Muscle of arm (tissue), 14 donors: ENCODE measurements at places on chromosomes 16 and 17.

DNA sequence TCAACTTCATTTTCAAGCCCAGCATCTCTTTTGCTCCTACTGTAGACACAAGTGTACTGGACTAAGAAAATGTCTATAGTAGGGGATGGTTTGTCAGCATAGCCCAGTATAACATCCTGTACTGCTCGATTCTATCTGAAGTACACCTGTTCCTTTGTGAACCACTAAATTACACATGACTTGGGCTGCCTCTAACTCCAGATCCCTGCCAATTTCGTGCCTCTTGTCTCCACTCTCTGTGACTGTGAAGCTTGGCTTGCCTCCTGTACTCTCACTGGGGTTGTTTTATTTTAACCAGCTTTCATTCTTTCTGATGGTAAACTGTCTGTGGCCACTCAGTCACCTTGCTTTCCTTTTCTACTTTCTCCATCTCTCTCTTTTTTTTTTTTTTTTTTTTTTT lies 24.5 kb downstream of the GFOD2 start:
- no peak for DNase-seq

DNA sequence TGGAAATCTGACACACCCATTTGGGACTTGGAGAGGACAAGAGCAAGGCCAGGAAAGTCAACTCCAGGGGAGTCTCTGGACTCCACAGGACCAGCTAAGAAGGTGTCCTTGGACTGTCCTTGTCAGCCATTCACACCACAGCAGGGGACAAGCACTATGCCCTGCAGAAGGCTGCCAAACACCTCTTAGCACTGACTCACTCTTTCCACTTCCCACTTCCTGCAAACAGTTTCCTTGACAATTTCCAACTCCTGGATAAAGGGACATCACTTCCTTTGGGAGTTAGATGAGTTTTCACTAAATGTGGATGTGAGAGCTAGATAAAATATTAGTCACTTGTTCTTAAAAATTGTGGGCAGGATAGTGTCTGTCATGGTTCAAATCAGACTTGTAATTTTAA lies 37.8 kb upstream of the BCAR1 start:
- DNase-seq, result no peak

DNA sequence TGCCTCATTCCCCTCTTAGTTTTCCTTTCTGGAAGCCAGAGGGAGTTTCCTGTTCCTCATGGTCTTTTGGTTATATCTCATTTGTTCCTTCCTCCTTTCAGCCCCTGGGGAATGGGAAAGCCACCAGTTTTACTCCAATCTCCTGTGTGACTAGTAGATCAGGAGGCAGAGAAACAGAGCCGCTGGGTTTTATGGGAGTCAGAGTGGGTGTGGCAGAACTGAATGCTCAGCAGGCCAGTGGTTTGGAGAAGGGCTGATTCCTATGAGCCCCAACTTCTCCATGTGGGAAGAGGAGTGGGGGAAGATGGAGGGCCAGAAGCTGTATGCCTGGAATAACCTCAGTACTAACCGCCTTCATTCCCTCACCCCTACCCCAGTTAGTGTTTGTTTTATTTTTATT lies 4.1 kb downstream of the DNAH2 start:
- DNase-seq, result no peak

GRCh38 chr16:71412270-71413160 lies 29.3 kb downstream of the TLE7 start:
- peak; percentile 70 for DNase-seq

GRCh38 chr17:68351395-68351794 lies 60.1 kb downstream of the ARSG start:
- no peak for DNase-seq

GRCh38 chr16:90023078-90023447 lies 3.8 kb upstream of the DBNDD1 start:
- no peak for DNase-seq

GRCh38 chr16:1201444-1201843 lies 23.6 kb downstream of the TPSG1 start:
- no peak for DNase-seq

- DNase-seq, result no peak
These were observed 705.5 kb downstream of the CDH11 start for GRCh38 chr16:64416216-64417005.

DNA sequence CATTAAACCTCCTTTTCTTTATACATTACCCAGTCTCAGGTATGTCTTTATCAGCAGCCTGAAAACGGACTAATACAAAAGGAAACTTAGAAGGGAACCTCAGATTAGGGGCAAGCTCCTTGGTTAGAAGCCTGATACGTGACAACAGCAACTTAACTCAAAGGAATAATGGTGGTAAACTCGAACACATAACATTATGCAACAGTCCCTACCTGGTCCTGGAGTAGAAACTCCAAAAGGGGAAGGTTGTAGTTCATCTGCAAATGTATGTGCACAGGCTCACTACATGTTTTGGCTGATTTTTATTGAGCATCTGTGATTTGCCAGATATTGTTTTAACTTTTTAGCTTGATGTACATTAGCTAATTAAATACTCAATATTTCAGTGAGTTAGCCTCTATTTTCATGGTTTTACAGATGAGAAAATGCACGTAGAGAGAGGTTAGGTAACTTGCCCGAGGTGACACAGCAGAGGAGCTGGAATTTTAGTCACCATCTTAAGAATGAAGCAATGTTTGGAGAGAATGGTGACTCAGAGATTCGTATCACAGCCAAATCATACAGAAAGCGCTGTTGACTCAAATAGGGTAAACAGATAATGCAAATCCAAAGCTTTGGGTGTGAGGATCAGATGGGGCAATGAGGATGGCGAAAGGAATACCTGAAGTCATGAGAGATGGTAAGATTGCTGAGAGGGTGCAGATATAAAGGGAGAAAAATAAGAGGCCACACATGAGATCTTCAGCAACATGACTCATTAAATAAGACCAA lies 194.9 kb upstream of the RBFOX1 start:
- no peak for DNase-seq

GRCh38 chr17:77174928-77175661 lies 34.3 kb downstream of the SEC14L1 start:
- no peak for DNase-seq

- no peak for DNase-seq
These were observed 143.6 kb upstream of the IRX5 start for GRCh38 chr16:54787045-54787444.

DNA sequence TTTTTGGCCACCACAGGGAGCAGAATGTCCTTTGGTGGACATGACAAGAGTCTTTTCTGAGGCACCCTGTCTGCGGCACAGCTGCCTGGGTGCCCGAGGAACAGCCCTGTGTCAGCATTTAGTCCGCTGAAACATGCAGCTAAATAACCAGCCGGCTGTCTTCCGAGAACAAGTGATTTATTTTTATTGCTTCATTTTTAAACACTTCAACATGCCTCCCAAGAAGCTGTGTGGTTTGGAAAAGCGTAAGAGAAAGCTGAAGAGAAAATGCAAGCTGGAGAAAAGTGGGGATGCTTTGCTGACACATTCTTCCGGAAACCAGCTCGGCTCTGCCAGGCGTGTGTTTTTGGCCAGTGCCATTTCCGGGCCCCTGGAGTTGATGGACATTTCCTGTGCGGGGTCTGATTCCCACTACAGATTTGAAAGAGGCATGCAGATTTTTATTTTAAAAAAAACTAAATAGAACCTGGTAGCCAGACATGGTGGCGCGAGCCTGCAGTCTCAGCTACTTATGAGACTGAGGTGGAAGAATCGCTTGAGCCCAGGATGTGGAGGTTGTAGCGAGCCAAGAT lies 94.7 kb downstream of the SEC14L1 start:
- peak; percentile 31 for DNase-seq

GRCh38 chr16:57866529-57866918 lies 64.2 kb upstream of the KIFC3 start:
- no peak for DNase-seq

DNA sequence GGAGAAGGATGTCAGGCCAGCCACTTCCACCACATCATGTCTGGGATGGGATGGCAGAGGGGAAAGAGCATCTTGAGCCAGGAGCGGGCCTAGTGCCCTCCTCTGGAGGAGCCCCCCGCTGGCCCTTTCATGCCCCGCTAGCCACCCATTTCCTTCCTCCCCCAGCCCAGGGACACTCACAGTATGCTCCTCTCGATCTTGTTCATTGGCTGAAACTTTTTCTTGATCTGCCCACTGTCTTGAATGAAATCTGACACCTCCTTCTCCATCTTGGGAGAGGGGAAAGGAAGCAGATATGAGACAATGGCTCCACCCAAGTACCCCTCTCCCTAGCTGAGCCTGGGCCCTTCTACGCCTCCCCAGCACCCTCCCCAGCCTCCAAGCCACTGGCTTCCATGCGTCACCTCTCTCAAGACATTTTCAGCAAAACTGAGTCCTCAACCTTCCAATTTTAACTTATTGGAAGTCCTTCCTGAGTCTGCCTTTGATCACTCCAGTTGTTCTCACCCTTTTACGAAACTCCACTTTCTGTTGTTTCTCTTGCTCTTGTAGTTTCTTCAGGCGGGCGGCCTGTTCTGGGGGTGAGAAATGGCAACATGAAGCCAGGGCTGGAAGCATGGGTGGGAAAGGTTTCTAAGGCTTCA lies 7.2 kb downstream of the SPAG7 start:
- no peak for DNase-seq

DNA sequence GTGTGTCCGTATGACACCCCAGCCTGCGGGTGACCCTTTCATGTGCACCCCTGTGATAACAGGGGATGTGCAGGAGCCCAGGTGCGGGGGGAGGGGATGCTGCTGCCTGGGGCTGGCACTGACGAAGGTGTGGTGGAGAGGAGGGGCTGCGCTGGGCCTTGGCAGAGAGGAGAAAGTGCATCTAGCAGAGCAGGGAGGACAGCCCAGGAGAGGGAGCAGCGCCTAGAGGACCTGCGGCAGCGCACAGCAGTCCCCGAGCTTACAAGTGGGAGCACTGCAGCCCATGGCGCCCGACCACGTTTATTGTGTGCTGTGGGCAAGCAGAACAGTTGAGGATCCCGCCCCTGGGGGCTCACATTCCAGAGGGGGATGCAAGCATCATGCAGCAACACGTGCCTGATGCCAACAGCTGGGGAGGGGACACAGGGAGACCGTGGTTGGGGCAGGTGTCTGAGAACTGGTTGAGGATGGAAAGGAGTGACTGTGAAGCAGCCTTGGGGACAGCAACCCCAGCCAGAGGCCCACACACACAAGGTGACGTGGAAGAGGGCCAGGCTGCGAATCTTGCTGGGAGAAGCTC lies 10.9 kb upstream of the SLC7A5 start:
- no peak for DNase-seq

GRCh38 chr16:49269201-49269600 lies 12.4 kb downstream of the CBLN1 start:
- no peak for DNase-seq

DNA sequence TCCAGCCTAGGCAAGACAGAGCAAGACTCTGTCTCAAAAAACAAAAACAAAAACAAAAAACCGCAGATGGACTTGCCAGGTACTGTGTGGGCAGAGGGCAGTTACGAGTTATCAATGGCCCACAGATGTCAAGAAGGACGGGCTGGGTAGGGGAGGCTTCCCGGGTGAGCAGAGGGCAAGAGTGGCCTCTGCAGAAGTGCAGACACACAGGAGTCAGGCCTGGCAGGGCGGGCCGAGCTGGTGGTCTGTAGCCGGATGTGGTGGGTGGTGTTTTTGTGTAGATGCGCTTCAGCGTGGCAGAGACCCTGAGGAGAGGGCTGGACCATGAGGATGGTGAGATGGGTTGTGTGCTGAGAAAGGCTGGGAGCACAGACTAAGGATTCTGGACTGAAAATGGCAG lies 44.9 kb upstream of the KDM6B start:
- no peak for DNase-seq

DNA sequence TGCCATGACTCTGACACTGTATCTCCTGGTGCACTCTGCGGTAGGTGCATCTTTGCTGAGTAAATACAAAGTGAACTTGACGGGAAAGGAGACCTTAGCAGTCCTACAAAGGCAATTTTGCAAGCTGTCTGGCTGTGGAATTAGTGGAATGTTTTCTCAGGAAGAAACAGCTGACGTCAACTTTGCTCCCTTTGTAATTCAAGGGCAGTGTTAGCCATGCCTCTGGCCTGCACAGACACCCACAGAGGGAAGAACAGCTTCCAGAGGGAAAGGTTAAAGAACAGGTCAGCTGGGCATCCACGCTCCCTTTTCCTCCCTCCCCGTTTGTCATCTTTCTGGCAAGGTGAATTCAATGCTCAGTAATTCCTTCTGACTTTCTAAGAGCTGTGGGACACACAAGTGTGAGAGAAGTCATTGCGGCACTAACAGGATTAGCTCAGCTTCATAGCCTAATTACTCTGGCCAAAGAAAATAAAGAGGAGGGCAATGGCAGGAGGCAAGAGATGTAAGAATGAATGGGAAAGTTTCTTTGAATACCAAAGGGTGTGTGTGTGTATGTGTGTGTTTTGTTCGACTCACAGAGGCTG lies 476.9 kb upstream of the GOT2 start:
- peak; percentile 6 for DNase-seq

GRCh38 chr16:28202147-28202746 lies 9.5 kb downstream of the XPO6 start:
- DNase-seq, result no peak

- DNase-seq, result no peak
These were observed 405.9 kb downstream of the SHISA9 start for GRCh38 chr16:13307255-13307654.

DNA sequence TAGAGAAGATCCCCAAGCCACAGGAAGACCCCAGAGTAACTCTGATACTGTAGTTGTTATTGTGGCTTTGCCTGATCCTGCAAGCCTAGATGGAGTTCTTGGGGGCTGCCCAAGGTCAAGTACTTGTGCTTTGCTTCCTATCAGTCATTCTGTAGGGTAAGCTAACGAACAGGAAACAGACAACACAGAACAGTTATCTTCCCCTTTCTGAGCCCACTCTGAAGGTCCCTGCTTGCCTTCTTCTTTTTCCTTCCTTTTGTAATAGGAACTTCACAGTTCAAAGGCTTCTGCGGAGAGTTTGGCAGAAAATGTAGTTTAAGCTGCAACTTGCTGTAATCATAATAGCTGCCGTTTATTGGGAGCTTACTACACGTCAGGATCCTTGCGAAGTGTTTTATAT lies 494.1 kb upstream of the ERCC4 start:
- no peak for DNase-seq

GRCh38 chr17:60809421-60809820 lies 131.8 kb downstream of the BCAS3 start:
- DNase-seq, result no peak

DNA sequence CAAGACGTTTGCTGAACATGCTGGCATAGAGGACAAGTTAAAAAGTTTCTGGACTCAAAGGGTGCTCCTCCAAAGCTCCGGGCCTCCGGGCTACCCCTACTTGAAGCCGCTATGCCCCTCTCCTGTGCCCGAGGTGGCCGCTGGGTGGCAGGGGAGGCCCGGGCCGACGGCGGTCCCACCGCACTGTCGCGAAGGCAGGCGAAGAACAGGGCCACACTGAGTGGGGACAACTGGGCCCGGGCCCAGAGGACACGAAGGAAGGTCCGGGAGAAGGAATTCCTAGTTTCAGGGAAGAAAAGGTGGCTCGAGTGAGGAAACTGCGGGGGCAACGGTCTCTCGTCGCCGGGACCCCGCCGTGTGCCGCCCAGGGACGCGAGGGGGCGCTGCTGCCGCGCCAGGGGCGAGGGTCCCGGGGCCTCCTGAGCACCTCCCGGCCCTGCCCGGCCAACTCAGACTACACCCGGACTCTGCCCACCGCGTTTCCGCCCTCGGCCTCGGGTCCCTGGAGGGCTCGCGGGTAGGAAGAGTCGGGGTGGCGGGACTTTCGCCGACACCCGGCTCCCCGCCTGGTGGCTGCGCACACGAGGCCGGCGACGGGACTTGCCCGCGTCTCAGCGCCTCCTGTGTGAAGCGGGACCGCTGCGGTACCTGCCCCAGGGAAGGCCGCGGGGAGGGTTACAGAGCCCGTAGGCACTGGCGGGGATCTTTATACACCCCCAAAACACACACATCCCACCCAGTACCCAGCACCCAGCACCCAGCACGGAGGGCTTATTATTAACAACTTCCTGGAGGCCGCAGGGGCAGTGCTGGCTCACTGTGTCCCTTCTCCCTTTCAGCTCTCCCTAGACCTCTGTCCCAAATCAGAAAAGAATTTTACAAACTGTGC lies 772 bp upstream of the CHCT1 start:
- peak; percentile 58 for DNase-seq
